ENCODE measurements at places on chromosomes 12 and 14. TPM values are rescaled to one million over a fixed set of nuclear protein-coding genes. Genes with fewer than 3 reads are reported as not detected.

DNA sequence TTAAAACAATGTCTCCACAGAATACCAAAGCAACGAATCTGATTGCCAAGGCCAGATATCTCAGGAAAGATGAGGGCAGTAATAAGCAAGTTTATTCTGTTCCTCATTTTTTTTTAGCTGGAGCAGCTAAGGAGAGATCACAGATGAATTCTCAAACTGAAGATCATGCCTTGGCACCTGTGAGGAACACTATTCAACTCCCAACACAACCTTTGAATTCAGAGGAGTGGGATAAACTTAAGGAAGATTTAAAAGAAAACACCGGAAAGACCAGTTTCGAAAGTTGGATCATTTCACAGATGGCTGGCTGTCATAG is 994 bp downstream of the PRORP start:
- DNase-seq = no peak

GRCh38 chr12:67482751-67483661 is 165.5 kb upstream of the DYRK2 start:
- peak; percentile 22 for DNase-seq

DNA sequence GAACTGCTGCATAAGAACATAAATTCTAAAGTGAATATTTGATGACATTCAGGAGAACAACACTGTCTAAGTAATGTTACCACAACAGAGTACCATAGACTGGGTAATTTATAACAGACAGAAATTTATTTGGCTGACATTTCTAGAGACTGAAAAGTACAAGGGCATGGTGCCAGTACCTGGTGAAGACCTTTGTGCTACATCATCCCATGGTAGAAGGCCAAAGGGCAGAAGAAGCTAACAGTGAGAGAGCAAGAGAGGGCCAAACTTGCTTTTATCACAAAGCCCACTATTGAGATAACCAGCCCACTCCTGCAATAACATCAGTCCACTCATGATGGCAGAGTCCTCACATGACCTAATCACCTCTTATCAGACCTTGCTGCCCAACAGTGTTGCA is 88.8 kb downstream of the FIGNL2 start:
- DNase-seq = no peak

The PHLDA1 gene
- 27.9 TPM for total RNA-seq

The CYP27B1 gene
- total RNA-seq = not detected
